ENCODE measurements at places on chromosomes 5 and 9.
A peak's percentile ranks its signal among the peaks of the same experiment; 100 is the strongest.

- DNase-seq: no peak
Observed at GRCh38 chr5:150246835-150247234, 42.7 kb downstream of the CAMK2A start.

DNA sequence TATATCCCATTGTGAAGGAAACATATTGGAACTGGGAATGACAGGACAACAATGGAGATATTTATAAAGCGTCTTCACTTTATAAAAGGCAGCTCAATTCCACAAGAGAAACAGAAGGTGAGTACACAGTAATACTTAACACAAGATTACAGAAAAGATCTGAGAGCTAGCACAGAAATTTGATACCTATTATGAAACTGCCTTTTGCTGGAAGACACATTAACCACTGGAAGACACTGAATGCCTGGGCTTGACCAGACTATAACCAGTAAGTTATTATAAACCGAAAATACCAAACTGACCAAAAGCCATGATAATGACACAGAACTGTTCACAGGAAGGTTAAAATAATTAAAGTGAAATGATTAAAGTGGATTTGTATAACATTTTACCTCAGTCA lies 195.4 kb downstream of the NR2F1-AS1 start:
- DNase-seq: no peak

- DNase-seq: peak; percentile 98
Observed at GRCh38 chr9:6645355-6646292, at the start of gene GLDC. Gene GLDC, minus strand, starts transcription at chr9:6645729. Its CDS starts 230 bp downstream, at chr9:6645499.

- DNase-seq: no peak
Observed at GRCh38 chr5:101561018-101561417, 657.9 kb upstream of the ST8SIA4 start.

GRCh38 chr5:76292620-76293322 lies 110.3 kb upstream of the IQGAP2 start:
- DNase-seq: no peak

- no peak for DNase-seq
Observed at GRCh38 chr5:74251141-74252035, 389.1 kb downstream of the ENC1 start.

- DNase-seq: no peak
Observed at GRCh38 chr5:36985387-36985786, 108.8 kb downstream of the NIPBL start.

DNA sequence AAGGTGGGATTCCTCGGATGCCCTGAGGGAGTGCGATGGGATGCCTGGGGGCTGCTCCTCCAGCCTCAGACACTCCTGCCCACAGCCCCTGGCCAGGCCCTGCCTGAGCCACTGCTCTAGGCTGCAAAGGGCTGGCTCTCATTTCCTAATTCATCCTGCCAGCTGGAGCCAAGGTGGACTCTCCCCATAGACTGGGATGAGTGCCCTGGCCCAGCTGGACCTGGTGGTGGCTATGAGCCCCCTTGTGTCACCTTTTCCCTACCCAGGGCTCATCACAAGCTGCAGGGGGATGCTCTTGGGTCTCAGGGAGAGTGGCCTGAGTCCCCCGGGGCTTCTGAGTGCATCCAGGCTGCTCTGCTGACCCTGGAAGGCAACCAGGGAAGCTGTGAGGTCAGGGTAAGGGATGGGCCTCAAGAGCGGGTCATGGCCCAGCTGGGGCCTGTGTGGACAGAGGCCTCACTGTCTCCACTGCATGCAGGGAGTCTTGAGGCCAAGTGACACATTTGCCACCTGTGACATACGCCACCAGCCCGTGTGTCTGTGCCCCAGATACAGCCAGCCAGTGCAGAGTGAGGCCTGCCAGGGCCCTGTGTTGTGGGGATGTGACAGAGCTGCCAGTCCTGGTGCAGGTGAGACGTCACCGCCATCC lies 102.7 kb upstream of the IER5L start:
- DNase-seq: no peak

DNA sequence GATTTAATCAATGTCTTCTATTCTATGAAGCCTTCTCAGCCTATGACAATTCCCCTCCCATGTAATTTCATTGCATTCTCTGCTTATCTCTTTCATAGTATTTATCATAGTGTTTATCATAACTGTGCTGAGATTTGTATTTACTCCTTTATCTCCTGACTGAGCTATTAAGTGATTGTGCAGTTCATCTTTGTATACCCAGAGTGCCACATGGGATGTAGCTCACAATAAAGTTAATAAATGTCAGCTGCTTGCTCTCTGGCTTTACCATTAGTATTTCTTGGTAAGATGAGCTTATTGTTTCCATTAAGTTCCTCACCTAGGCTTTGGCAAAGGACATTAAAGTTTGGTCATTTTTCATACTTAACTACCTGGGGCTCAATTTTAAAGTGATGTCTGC lies 275.1 kb upstream of the MPDZ start:
- DNase-seq: no peak

DNA sequence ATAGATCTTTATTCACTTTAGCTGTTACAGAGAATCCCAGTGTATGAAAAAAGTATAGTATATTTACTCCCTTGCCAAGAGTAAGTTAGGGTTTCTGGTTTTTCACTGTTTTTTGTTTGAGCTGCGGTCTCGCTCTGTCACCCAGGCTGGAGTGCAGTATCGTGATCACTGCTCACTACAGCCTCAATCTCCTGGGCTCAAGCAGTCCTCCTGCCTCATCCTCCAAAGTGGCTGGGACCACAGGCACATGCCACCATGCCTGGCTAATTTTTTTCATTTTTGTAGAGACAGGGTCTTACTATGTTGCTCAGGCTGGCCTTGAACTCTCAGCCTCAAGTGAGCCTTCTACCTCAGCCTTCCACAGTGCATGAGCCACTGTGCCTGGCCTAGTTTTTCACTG lies 3.0 kb downstream of the RAI14 start:
- no peak for DNase-seq

DNA sequence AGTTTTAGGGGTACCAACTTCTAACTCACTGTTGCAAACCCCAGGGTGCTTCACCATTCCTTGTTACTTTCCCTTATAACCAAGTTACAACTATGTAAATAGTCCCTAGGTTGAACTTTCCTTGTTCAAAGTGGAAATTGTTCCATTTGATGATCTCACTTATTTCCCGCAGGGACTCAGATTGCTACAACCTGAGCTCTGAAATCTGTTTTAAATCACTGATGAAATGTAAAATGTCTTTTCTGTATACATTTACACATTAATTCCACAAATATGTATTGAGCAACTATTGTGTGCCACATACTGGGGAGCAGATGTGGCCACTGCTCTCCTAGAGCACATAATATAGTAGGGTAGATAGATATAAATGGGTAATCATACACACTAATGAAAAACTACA lies 69.1 kb upstream of the TARS1 start:
- DNase-seq: no peak

DNA sequence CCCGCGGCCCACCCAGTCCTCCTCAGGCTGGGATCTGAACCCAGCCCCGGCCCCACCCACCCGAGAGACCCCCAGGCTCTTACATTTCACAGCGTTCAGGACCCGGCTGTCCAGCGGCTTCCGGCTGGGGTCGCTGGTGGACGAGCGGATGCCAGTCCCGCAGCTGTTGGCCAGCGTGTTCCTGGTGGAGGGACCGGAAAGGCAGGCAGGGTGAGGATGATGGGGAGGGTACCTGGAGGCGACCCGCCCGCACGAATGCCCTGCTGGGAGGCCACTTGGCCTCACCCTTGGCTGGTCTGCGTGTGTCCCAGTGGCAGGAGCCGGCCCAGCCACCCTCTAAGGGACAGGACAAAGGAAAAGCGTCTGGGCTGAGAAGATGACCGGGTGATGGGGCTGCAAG lies 51.9 kb upstream of the UBAC1 start:
- no peak for DNase-seq

- DNase-seq: no peak
Observed at GRCh38 chr5:91607675-91608074, 224.6 kb upstream of the ARRDC3 start.

DNA sequence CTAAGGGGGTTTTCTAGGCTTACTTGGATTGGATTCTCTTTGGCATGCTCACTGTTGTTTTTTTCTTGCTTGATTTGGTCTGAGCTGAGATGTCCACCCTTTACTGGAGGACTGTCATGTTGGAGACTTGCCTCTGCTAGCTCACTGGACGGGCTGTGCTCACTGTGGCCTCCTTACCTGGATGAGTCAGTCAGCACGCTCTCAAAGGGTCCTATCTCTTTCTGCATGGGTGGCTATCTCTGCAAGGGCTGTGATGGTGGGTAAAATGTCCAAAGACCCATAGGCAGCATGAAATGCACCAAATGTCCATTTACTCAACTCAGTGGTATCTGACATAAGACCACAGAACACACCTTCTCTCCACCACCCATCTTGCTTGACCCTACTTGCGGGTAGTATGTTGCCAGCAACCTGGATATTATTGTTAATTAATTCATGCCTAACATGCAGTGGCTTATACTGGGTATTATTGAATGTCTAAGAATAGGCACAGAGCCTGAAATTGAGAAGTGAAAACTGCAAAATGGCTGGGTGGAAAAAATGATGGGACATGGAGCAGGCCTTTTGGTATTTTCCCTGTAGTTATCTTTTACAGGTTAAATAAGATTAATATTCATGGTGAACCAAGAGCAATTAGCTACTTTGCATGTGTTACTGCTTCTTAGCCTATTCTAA lies 68.9 kb upstream of the TLE1 start:
- no peak for DNase-seq

GRCh38 chr5:13866792-13867191 lies 77.7 kb downstream of the DNAH5 start:
- DNase-seq: no peak

- DNase-seq: no peak
Observed at GRCh38 chr9:116163293-116164055, 9.9 kb downstream of the PAPPA start.

DNA sequence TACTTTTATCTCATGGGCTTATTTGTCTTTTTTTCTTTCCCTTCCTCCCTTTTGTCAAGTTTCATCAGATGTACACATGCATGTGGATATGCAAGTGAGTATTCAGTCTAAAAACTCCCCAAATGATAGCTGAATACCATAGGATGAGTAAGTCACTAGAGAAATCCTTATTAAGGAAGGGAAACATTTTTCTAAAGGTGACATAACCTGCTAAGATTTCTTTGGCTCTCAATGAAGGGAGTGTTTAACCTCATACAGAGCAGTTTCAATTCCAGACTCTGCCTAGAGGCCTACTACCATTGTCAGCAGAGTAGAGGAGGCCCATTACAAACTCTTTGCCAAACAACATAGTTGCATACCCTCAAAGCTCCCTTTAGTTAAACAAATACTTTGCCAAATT lies 192.4 kb downstream of the ARHGEF28 start:
- no peak for DNase-seq

- DNase-seq: no peak
Observed at GRCh38 chr9:109258481-109259302, 62.2 kb downstream of the EPB41L4B start.

DNA sequence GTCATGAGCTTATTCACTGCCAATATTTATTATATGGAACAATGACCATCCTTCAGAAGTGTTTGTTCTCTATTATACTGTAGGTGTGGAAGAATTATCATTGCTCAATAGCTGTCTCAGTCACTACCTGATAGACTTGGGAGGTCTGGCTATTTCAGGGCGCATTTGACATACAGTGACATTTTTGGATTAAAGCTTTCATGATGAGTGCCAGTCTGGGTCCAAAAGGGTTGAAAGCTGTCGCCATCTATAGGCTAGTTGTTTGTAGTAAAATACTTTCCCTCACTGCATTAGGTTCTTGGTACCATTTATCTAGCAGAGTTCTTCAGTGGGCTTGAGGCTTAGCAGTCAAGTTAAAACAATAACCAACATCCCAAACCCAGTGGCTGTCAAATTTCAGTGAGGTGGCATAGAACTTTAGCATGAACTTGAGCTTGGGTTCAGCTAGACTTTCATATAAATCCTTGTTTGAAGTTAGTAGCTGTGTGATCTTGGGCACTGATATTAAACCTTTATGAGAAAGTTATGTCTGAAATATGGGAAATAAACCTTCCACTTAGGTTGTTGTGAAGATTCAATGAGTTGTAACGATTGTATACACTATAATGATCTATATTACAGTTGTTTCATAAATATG lies 110.5 kb upstream of the CDKN2B start:
- peak; percentile 52 for DNase-seq

- DNase-seq: no peak
Observed at GRCh38 chr5:139708877-139709581, 60.9 kb downstream of the CXXC5 start.

- no peak for DNase-seq
Observed at GRCh38 chr5:138109463-138110265, 25.8 kb downstream of the WNT8A start.

- DNase-seq: no peak
Observed at GRCh38 chr5:157473383-157474320, 13.6 kb downstream of the NIPAL4 start.

DNA sequence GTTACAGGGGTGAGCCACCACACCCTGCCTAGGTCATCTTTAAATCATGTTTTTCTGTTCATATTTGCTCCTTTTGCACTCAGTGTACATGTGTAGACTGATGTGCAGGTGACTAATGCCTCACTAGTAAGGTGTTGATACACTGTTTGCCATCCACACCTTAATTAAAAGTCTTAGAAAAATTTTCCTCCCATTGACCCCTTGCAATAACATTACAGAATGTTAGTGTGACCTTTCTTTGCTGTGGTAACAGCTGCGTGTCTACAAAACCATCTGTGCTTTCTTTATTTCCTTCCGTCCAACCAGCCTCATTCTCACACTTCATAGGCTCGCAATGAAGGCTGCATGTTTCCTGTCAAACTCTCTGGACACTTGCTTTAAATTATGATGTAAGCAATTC lies 6.6 kb upstream of the CEMIP2 start:
- DNase-seq: no peak

DNA sequence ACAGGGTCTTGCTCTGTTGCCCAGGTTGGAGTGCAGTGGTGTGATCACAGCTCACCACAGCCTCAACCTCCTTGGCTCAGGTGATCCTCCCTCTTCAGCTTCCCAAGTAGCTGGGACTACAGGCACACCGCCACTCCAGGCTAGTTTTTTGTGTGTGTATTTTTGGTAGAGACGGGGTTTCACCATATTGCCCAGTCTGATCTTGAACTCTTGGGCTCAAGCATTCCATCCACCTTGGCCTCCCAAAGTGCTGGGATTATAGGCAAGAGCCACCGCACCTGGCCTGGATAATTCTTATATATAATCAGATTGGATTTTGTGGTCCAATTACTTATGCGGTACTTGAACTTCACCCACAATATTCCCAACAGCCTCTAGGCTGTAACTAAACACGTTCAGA lies 19.8 kb downstream of the CCDC69 start:
- DNase-seq: no peak

- DNase-seq: no peak
Observed at GRCh38 chr9:18622186-18622836, 148.4 kb downstream of the ADAMTSL1 start.

DNA sequence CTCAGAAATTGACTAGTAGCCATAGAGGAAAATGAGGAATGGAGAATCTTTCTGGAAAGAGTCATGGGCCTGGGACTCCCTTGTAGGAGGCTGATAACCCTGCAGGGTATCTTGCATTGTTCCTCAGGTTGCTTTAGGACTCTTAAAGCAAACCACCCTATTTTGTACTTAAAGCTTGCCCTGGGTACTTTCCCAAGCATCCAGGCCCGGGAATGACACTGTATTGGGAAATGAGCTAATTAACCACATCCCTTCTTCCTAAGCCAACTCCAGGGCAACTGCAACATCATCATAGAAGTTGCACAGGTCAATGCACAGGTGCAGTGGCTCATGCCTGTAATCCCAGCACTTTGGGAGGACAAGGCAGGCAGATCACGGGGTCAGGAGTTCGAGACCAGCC lies 55.9 kb downstream of the UGCG start:
- DNase-seq: no peak

- no peak for DNase-seq
Observed at GRCh38 chr5:143372187-143372829, 31.2 kb downstream of the NR3C1 start.

All from NCI-H446 (cell line).